ENCODE measurements at places on chromosomes 5 and 9.

DNA sequence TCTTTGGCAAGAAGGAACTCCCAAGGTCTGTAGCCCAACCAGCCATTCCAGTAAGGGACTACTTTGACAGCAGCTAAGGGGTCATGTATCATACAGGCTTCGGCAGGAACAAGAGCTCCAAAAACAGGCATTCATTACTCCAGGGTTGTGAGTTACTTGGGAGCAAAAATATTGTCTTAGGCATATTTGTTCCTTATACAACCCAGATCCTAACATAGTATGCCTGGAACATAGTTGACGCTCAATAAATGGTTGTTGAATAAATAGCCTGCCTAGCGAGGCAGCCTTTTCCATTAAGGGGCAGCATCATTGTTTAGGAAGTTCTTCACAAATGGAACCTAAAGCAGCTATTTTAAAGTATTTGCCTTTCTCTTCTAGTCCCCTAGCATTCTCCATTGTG is 35.8 kb upstream of the FER start:
- DNase-seq, result no peak

- DNase-seq, result no peak
Measured at GRCh38 chr5:150206779-150207115, 16.9 kb downstream of the SLC6A7 start.

DNA sequence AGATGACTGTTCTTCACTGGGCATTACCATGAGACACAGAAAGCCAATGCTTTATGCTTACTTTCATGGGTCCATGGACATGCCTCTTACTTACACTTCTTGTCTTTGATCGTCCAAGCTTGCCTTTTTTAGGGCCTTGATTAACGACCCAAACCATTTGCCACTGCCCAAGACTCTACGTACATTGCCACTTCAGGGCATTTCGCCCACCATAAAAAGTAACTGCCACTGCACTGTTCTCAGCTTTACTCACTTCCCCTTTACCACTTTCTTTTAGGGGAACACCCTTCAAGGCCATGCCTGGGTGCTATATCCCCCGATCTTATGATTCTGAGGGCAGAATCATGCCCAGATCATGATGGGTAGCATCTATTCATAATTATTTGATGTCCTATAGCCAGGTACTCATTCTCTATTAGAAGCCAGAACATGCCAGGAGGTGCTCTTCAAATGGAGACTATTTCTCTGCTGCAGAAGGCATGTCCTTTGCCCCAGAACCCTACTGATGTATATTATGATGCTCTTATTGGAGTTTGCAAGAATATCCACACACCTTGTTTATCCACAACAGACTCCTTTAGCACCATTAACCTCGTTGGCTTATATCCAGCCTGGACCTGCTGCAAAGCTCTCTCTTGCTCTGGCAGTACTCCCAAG is 64.1 kb upstream of the RAD23B start:
- no peak for DNase-seq

DNA sequence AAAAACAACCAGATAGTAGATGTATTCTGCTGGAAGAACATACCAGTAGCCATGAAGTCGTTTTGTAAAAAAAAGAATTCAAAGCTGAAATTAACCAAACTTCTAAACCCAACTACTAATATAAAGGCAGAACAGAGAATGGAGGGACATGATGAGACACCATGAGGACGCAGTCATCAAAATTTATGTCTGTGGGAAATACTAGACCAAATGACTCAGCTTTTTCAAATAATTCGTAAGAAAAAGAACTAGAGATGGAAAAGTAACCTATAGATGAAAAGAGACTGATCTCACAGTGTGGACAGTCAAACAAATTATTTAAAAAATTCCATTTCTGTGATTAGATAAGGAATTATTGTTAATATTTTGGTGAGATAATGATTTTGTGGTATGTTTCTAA is 10.3 kb downstream of the TTC23L start:
- no peak for DNase-seq

DNA sequence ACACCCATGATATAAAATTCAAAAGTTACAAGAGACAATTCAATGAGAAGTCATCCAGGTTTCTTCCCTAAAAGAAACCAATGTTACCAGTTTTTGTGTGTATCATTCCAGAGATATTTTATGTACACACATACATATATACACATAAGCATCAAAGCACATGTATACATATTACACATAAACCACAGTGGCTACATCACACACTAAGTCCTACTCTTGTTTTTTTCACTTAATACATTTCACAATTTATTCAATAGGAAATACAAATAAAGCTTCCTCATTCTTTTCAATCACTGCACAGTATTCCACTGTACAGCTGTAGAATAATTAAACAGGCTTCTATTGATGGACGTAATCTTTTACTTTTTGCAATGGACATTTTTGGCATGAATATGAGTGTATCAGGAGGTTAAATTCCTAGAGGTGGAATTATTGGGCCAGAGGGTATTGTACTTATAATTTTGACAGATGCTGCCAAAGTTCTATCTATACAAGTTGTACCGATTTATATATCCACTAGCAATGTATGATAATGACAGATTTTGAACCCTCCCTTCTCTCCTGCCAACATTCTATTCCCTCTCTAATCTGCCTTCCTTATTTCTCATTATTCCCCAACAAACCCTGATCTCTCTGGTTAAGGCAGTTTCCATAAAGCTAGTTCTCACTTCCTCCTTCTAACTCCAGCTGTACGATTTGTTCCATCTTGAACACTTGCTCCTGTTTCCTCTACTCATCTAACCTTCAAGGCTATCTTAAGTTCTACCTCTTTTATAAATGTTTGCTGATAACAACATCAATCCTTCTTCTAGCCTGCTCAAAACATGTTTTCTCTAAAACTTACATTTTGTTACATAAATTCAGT is 35.2 kb downstream of the MRPS27 start:
- DNase-seq, result no peak

- DNase-seq, result no peak
Measured at GRCh38 chr5:87394411-87395165, 18.1 kb downstream of the CCNH start.

GRCh38 chr5:54965806-54966205 is 19.6 kb downstream of the ESM1 start:
- no peak for DNase-seq

DNA sequence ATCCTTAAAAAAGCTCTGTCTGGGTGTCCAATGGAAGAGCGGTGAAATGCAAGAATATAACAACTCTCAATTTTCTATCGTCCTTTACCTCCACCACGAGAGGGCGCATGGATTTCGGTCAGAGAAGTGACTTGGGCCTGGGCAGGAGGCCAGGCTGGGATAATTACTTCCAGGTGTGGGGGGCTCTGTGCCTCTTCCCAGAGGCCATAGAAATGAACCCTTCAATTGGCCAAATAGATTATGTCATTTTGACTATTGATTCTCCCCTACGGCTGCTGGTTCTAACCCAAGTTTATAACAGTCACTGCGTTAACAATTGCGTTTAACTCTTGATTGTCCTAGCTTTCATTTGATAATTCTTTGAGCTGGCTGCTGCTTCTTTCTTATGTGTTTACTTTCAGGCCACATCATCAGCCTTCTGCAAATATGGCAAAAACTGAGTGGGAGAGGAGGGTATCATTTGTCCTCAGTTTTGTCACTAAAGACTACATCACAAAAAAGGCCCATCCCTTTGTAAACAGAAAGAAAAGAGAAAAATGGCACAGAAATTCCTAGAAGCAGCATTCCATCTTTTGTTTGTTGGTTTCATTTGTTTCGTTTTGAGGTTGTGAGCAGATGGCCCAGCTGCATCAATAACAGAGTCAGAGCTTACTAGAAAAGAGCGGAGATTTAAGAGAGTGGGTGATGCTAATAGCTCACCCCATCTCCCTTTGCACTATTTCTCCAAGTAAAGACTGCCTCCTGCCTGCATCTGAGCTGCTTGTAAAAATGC is 45.4 kb upstream of the ZFR start:
- DNase-seq, result peak; percentile 69

DNA sequence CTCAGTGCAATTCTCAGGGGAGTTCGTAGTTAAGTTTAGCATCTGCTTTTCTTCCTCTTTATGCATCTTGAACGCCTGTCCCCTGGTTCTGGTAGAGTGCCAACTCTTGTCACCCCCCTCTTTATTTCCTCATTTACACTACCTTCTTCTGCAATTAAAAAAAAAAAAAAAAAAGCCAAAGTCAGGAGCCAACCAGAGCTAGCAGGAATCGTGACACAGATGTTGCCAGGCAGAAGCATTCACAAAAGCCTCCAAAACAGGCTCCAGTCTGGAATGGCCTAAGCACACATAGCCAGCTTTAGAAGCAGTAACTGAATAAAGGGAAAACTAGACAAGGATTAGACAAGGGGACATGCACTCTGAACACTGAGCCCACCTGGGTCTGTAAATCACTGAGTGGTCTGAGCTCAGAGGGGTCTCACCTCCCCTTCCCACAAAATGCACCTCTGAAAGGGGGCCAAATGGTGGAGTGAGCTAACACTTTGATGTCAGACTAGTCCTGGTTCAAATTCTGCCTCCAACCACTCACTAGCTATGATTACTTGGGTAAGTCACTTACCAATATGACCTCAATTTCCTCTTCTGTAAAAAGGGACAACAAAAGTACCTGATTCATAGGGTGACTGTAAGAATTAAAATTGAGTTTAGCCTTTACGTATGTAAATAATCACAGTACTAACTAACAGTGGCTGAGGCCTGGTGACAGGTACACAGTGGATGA is 2.0 kb downstream of the CD74 start:
- peak; percentile 53 for DNase-seq

GRCh38 chr9:108668191-108668937 is 187.4 kb downstream of the ACTL7B start:
- DNase-seq, result no peak

DNA sequence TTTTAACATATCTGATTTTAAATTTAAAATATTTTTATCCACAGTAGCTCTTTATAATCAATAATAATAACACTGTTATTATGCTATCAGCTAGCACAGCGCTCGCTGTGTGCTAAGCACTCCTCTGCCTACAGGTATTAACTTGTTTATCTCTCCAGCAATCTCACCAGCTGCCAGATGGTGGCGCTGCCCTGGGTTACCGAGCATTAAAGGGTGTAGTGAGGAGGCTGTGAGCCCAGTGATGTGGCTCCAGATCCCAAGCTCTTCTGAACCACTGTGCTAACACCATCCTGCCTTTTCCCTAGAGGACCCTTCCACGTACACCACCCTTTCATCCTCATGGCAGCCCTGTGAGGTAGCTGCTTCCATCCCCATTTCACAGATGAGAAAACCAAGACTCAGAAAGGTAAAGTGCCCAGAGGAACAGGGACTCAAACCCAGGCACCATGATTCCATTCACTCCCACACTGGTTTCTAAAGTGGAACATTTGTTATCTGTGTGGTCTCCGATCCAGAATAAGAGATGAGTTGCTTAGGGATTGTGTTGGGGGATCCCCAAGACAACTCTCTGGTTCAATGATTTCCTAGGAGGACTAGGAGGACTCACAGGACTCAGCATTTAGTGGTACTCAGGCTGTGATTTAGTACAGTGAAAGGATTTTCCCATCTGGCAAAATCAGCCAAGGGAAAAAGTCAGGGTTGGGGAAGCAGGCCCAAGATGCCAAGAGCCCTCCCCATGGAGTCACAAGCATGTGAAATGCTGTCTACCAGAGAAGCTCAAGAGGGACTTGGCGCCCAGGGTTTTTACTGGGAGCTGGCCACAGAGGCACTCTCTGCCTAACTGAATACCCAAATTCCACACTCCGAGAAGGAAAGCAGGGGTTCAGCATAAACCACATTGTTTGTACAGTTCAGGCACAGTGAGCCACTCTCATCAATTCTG is 7.0 kb downstream of the IGFBPL1 start:
- no peak for DNase-seq

- no peak for DNase-seq
Measured at GRCh38 chr5:131264451-131265099, 722 bp downstream of the CDC42SE2 start.

DNA sequence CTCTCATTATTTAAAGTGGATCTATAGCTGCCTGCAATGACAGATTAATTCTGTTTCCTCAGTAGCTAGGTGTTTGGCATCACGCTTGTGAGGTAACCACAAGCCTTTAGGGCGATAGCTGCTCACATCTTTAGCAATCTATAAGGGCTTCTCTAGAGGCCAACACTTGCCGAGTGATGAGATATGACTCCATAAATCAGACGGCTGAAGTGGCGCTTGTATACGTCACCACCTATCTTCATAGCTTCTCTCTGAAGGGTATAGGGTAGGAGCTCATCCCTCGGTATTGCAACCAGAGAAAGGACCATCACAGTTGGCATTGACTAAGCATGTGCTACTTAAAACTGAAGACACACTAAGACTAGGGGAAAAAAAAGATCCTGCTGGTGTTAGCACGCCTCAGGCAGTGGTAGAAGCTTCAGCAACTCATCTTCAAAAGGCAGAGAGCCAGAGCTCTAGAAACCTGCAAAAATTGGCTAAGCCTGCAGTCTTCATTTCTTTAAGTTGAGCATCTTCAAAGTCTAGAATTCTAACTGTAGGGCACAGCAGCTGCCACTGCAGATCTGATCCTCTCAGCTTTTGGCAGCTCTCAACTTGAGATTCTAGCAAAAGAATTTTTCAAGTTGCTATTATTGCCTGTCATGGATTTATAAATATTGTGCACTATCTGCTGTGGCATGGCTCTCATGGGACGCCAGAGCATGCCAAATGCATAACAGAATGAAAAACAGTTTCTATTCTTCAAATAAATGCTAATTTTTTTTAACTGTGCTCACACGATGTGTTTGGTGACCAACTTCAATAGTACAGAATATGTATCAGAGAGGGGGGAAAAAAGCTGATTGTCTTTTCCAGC is 37.5 kb downstream of the PSMB7 start:
- DNase-seq, result no peak

GRCh38 chr9:126965077-126965476 is 50.5 kb downstream of the RALGPS1 start:
- DNase-seq, result no peak

DNA sequence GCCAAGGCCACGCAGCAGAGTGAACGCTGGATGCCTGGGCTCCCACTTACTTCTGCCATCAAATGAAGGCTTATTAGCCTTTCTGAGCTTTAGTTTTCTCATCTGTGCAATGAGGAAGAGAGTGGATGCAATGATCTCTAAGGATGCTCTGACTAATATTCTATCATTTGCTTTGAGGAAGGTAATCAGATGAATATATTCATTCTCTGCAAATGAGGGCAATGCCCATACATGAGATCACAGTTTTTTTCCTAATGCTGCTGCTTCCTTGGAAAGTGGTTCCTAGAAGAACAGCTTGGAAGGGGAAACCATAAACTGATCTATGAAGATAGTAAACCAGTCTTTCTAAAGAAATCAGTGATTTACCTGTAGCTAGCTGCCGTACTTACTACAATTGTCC is 152.4 kb downstream of the NSG2 start:
- no peak for DNase-seq

DNA sequence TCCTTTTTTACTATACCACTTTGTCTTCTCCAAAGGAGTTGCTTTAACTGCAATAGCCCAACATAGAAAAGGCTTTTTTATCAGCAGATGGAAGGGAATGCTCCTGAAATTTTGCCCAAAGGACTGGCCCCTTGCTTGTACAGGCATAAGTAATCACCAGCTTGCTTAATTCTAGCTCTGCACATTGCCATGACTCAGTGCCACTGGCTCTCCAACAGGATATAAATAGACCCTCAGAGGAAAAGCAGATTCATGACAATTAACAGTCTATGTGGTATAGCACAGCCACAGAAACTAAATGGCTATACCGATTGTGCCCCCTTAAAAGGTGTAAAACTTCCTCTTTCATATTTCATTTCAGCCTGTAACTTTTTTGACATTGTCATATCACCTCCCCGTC is 227.0 kb downstream of the ZNF608 start:
- DNase-seq, result no peak

GRCh38 chr5:91146905-91147600 is 236.1 kb downstream of the ARRDC3 start:
- DNase-seq, result no peak

- DNase-seq, result no peak
Measured at GRCh38 chr9:81822301-81822865, 105.8 kb upstream of the SPATA31D4 start.

GRCh38 chr5:168691891-168692290 is 112.7 kb upstream of the PANK3 start:
- no peak for DNase-seq
